B cell (primary cell): ENCODE measurements at places on chromosomes 4 and X. TPM values are rescaled to one million over a fixed set of nuclear protein-coding genes. Genes with fewer than 3 reads are reported as not detected.

GRCh38 chrX:72117636-72118210 lies 14.0 kb downstream of the RTL5 start:
- DNase-seq = no peak

- DNase-seq = no peak
Measured at GRCh38 chrX:97310373-97310772, 426.7 kb downstream of the RPA4 start.

- DNase-seq = no peak
Measured at GRCh38 chrX:71170660-71171059, 26.0 kb downstream of the NLGN3 start.

DNA sequence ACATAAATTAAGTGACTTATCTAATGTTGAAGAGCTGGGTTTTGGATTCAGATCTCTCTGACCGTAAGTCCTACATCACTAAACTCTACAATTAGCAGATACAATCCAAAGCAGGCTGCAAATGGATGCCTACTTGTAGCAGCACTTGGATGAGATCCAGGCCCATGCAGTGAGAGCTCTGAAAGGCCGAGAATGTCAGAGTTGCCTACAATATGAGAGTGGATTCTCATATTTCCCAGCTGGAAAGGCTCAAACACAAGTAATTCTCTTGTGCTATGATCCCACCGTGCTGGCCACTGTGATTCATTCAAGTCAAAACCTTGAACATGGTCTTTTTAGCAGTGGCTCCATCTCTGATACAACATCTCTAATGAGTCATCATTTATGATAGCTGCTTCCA lies 125.4 kb upstream of the CHRDL1 start:
- DNase-seq = no peak

DNA sequence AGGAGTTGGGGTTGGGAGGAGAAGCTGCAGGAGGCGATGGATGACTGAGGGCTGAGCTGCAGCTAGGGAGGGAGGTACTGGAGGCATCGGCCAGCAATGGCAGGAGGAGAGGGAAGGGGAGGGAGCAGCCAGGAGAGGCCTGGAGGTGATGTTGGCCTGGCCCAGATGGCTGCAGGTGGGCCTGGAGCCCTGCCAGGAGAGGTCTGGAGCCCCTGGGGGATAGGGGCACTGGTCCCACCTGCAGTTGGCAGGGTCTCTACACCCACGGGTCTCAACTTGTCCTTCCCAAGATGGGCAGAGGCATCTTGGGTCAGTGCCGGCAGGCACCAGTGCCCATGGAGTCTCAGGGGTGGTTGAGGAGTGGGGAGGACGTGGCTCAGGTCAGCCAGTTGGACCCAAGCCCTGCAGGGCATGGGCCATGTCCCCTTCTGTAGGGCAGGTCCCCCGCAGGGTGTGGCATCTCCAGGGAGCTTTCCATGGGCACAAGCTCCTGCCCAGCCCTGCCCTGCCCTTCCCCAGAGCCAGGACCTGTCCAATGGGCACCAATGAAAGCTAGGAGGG lies 2.7 kb upstream of the MXD4 start:
- no peak for DNase-seq

- no peak for DNase-seq
Measured at GRCh38 chr4:41043465-41043864, 170.9 kb downstream of the APBB2 start.

DNA sequence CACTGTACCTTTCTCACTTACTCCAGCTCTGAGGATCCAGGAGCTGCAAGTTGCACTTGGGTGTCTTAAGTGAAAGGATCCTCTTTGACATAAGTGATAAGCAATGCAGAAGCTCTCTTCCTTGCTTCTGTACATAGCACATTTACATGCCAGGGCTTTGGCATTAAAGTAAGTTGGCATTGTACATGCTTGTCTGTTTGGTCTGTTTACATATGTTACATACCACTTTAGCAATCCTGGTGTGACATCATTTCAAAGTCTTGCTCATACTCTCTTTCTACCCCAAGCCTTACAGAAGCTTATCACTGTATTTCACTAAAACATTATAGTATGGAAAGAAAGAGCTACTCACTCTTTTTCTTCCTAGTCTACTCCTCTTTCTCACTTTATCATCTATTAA lies 2548.3 kb downstream of the ARAP2 start:
- no peak for DNase-seq

DNA sequence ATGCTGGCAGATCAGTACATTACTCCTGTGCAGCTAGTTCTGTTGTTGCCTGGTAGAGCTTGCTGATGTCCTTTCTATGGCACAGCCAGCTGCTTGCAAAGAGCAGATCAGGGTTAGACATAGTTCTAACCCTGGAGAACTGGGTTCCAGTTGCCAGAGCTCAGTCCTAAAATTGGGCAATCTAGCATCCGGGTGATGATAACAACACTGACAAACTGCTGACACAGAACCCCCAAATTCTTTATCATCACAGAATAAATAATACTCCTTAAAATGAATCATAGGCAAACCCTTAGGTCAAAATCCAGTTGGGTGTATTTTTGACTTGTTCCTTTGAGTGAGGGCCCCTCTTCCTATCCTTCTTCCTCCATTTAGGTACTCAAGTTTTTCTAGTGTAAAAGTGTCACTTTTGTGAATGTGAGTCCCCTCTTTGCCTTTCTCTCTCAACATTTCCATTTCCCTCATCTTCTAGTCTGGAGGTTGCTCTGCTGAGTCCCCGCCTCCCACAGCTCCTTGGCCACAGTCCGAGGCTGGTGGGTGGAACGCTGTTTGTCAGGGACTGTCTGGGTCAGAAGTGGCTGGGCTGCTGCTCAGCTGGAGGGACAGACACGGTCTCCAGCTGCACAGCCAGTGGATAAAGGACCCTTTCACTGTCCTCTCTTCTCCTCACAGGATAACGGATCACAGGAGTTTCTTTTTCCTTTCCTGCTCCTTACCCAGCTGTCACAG lies 93.6 kb upstream of the RASGEF1B start:
- no peak for DNase-seq

DNA sequence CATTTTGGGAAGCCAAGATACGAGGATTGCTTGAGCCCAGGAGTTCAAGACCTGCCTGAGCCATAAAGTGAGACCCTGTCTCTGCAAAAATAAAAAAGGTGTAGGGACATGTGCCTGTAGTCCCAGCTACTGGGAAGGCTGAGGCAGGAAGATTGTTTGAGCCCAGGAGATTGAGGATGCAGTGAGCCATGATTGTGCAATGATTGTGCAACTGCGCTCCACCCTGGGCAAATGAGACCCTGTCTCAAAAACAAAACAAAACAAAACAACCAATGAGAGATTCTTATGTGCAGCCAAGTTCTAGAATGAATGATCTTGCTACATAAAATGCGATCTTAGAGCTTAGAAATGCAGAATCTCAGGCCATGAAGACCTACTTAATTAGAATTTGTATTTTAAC lies 22.5 kb downstream of the SLC9B2 start:
- no peak for DNase-seq

- no peak for DNase-seq
Measured at GRCh38 chr4:40763228-40763716, 13.5 kb downstream of the NSUN7 start.

DNA sequence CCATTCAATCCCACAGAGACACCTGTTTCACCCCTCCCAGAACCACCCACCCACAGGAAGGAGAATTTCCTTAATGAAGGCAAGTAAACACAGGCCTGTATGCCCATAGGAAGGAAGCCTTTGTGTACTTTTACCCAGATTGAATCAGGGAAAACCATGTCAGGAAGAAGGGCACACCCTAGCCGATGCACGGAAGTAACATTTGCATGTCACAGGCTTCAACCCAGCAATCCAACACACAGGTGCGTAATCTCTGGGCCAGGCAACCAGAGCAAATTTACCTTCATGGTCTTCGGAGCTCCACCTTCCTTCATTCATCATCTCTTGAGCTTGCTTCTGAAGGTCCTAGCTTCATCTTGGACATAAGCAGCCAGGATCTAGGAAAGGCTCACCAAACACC lies 206.3 kb downstream of the SHROOM3 start:
- no peak for DNase-seq

DNA sequence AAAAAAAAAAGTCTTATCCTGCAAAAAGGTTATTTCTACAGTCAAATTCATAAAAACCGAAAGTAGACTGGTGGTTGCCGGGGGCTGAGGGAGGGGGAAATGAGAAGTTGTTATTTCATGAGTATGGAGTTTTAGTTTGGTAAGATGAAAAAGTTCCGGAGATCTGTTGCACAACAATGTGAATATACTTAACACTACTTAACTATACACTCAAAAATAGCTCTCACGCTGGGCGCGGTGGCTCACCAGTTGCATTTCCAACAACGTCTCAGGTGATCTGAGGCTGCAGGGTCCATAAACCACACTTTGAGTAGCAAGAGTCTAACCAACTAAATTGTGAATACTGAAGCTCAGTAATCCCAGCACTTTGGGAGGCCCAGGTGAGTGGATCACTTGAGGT lies 52.4 kb downstream of the ANOS1 start:
- DNase-seq = no peak

DNA sequence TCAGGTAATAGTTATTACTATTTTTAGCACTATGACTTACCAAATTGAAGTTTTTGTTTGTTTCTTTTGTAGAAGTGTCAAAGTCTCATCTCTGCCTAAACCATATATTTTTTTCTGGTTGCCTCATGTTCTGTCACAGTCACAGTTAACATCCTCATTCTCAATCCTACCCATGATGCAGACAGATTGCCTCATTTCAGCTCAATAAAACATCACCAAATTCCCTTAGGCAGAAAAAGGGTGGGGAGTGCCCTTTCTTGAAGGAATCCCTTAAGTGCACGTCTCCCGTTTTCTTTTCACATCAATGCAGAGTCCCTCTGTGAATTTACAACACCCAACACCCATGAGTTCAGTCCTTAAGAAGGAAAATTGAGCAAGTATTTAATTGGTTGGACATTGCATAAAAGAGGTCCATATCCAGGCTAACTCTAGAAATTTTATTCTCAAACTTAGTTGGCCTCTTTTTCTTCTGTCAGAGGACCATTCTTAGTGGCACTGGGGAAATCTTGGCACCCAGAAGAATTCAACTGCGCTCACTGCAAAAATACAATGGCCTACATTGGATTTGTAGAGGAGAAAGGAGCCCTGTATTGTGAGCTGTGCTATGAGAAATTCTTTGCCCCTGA lies 103.7 kb upstream of the BMPR1B start:
- no peak for DNase-seq

DNA sequence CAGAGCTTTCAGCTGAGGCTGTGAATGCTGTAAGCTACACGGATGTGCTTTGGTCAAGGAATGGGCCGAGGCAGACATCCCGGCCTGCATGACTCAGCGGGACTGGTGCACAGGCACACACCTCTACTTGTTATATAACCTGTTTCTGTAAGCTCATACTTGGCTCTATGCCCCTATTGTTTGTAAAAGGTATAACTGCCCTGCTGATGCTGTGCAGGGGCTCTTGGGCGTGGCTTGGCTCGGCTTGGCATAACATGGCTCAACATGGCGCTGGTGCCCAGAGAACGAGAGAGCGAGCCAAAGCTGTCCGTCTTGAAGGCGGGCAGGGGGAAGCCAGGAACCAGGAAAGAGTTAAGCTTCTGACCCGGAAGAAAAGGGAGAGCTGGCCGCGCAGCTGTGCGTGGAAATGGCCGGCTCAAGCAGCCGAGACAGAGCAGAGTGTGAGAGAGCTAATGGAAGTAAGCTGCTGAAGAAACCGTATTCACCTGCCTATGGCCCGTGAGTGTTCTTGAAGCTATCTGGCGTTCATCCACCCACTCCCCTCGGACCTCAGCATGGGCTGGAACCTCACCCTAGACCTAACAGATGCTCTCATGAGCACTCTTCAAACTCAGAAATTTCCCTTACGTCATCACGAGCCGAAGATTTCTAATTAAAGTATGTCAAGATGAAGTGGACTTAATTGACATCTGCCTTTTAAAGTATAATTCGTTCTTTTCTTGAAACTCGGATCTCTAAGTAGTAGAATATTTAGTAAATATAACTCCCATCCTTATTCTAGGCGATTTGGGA lies 286.3 kb upstream of the AGA start:
- no peak for DNase-seq

DNA sequence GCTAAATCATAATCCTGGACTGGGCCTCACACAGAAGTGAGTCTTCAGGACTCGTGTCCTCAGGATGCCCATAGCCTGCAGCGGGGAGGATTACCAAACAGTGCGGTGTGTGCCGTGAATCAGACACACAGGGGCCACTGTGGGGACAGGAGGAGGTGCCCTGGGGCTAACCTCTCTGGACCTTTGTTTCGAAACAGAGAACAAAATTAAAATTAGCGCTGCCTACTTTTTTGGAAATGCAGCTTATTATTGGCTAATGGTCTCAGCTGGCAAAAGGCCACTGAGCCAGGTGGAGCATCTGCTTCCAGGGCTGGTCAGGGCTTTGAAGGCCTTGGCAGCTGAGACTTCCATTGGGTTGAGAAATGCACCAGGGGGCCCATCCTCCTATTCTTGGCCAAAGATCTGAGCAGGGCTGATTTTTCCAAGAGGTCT lies 236.2 kb downstream of the EVC2 start:
- DNase-seq = no peak

GRCh38 chr4:185213877-185214276 lies 4.5 kb downstream of the SNX25 start:
- DNase-seq = peak; percentile 85

DNA sequence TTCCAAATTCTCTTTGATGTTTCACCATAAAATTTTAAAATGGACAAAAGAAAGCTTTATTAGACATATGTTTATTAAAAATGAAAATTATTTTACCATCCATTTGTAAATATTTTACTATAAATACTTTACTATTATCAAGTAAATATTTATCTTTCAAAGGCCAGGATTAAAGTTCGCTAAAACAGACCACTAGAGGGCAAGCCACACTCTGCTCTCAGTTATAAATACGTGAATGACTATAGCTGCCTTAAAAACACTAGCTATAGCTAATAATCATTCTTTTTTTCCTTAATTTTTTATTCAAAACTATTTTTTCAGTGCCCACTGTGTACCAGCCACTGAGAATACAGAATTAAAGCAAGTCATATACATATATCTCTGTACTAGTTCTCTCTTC lies 38.6 kb downstream of the UNC5C start:
- DNase-seq = no peak

- DNase-seq = peak; percentile 75
Measured at GRCh38 chr4:37675587-37676290, 10.4 kb downstream of the RELL1 start.

GRCh38 chr4:552019-552418 lies 24.1 kb downstream of the TMEM271 start:
- no peak for DNase-seq

DNA sequence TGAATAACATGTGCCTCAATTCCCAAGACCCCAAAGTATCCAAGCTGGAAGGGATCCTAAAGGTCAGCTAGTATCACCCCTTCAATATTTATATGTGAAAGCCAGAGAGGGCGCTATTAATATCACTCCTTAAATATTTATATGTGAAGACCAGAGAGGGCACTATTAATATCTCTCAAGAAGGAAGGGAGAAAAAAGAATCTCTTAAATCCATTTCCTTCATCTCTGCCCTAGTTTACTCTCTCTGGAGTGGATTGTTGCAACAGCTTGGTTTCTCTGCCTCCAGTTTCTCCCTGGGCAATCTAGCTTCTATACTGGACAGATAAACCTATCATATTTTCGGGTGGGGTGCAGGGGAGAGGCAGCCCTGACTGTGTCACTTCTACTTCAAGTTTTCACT lies 31.6 kb upstream of the MSN start:
- DNase-seq = no peak

GRCh38 chr4:119303587-119304305 lies 18.2 kb downstream of the FABP2 start:
- DNase-seq = no peak

Gene TRIM75
- total RNA-seq = not detected in 2 replicates

Gene BEX4
- 17.2 and 19.8 TPM in 2 replicates for total RNA-seq

Gene PALLD
- 0.71 TPM in 1 of 2 replicates, not detected in the other for total RNA-seq

Gene NFXL1
- total RNA-seq = 16.5 and 16.6 TPM in 2 replicates

Gene SLIT2
- 0.27 TPM in 1 of 2 replicates, not detected in the other for total RNA-seq

Gene GAGE13
- not detected in 2 replicates for total RNA-seq

Gene PAGE1
- not detected in 2 replicates for total RNA-seq

Gene PPP1R2C
- total RNA-seq = not detected in 2 replicates
